ENCODE measurements at places on chromosomes 7 and 10.

DNA sequence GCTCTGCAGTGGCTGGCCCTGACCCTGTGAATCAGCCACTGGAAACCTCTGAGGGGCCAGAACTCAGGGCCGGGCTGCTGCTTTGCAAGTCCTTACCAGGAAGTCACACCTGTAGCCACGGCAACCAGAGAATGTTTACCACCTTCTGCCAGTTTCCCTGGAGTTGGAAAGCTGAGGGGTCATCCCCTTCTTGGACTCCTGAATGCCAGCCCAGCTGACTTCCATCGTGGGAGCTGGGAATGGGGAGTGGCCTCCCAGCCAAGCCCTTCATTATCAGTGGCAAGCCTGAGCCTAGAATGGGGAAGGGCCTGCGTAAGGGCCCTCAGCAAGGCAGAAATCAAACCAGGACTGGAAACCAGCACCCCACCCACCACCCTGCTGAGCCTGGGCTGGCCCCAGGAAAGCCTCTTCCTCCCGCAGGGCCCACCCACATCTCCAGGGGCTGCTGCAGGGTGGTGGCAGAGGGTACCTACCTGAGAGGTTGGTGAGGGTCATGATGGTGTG, 6.5 kb upstream of the CRHR2 start:
- no peak for DNase-seq

DNA sequence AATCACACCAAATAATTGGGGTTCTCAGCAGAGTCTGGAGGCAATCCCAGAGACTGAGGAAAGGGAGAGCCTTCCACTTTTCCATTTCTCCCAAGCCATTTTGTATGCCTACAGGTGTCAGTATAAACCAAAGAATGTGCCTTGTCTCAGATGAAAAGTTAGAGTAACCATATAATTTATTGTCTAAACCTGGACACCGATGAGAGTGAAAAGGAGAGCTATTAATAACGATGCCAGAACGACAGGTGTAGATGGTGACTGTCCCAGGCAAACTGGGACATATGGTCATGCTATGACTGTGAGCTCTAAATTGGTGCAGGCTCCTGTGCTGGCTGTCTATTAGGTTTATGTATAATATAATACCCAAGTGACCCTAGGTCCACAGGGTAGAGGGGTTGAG, 219.6 kb downstream of the ARHGAP12 start:
- no peak for DNase-seq

GRCh38 chr7:85737426-85737825, 550.6 kb upstream of the SEMA3D start:
- DNase-seq: no peak

- DNase-seq: no peak
These were observed 51.1 kb downstream of the KCTD7 start for GRCh38 chr7:66679633-66680244.

DNA sequence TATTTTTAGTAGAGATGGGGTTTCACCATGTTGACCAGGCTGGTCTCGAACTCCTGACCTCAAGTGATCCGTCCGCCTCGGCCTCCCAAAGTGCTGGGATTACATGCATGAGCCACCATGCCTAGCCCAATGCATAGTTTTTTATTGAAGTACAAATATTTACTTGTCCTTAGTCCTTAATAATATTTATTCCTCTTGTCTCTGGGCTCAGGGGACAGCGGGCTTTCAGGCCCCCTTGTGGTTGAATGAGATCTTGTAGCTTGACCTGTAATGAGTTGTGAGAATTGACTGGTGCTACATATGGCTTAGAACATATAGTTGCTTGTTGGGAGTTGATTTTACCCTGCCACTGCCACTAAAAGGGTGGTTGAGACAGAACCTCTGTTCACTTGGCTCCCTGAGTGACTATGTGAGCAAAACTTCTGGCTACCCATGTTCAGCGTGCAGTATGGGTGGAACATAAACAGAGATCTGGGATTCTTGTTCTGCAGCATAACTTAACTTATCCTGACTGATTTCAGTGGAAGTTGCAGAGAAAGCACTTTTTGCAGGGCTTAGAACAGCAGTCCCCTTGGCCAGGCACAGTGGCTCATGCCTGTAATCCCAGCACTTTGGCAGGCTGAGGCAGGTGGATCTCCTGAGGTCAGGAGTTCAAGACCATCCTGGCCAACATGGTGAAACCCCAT, 14.9 kb downstream of the CCL26 start:
- no peak for DNase-seq

- DNase-seq: no peak
These were observed 100.1 kb upstream of the BET1 start for GRCh38 chr7:94104301-94104700.

DNA sequence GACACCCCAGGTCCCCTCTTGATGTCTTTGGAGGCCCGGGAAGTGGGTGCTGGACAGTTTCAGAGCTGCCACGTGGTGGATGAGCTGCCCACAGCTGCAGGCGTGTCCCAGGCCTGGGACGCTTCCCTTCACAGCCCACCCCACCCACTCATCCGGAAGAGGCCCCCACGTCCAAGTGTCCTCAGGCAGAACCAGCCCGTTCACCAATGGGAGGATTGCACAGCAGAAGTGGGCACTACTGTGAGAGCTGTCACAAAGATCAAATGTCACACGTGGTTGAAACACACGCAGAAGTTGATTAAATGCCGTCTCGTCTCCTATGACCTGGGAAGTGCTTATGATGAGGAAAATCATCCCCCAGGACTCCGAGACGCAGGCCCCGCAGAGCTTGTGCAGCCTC, 52.9 kb downstream of the STK32C start:
- DNase-seq: no peak

DNA sequence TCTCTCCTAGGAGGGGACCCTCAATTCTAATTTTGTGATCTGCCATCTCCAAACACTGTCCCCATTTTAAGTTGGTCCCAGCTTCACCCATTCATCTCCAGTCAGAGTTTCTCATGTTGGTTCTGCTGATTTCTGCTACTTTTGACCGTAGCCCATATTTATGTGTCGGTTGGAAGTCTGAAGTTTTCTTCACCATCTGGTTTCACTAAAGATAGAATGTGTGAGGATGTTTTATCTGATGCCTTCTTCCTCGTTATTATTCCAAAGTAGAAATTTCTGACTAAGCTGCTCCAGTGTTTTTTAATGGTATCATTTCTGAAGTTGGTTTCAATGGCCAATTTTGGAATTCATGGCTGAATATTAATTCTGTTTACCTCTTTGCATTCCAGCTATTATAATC, 21.3 kb upstream of the IFIT2 start:
- no peak for DNase-seq

GRCh38 chr10:74586088-74586585, 240.3 kb upstream of the KAT6B start:
- DNase-seq: peak; percentile 61

GRCh38 chr10:103736763-103737162, 118.6 kb downstream of the SH3PXD2A start:
- DNase-seq: peak; percentile 32

DNA sequence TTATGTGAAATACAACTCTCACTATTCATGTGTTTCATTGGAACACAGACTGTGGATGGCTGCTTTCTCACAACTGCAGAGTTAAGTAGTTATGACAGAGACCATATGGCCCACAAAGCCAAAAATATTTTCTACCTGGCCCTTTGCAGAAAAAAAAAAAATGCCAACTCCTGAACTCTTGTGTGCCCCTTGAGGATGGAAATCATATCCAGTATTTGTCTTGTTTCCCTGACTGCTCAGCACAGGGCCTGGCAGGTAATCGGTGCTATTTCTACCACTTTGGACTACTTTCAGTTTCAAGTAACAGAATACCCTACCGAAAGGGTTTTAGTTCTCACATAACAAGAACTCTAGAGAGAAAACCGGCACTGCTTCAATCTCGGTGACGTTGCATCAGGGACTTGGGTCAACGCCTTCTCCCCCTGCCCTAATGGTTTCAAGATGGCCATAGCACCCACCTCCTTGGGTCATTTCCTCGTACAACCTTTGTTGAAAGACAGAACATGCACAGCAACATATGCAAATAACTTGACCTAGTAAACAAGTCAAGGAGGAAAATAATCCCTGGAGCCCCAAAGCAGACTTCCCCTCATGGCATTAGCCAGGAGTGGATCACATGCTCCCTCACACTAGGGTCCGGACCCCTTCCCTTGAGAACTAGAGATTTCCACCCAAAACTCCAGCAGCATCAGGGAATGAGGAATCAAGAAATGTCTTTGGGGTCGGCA, 11.8 kb upstream of the GPNMB start:
- DNase-seq: no peak

DNA sequence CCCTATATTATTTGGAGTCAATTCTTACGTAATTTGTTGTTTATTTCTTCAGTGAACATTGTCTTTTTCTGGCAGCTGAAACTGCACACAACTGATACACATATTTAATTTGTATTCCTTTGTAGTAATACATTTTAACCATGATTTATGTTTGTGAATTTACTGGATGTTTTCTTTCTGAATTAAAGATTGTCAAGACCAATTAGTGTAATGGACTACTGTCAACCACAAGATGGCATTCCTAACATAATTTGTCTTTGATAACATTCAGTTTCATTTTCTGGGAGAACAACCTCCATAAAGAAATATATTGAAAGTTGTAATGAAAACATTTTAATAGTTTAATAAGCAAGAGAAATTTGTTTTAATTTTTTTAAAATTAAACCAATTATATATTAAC, 10.1 kb downstream of the THNSL1 start:
- DNase-seq: no peak
